ENCODE measurements at places on chromosomes 13 and 19.

DNA sequence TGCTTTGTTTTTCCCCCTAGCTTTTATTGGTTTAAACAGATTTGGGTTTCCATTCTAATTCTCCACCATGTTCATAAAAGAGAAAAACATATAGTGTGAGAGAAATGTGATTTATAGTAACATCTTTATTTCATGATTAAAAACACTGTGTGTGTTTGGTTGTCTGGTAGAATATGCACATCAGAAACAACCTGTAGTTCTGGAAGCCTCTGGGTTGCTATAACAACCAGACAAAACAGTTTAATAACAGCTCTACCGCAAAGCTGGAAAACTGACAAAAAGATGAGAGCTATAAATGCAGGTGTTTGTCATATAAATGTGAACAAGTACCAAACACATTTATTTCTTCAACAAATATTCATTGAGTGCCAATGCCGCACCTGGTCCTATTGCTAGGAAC is 9.8 kb downstream of the KBTBD6 start:
- no peak for DNase-seq

DNA sequence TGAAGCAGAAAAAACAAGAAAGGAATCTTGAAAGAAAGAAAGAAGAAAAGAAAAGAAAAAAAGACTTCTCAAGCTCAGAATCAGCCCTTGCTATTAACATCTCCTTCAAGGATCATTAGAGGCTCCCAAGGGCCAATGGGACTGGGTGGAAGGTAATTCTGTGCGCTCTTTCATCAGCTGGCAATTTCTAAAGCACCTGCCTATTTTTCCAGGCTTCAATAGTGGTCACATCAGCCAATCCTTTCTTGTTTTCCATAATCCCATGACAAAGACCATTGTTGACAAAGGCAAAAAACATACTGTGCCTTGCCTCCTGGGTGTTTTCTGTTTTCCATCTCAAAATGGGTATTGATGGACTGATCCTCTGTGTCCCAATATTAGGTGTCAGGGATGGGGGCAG is 88.2 kb upstream of the TSC22D1 start:
- no peak for DNase-seq

GRCh38 chr13:100827489-100828176 is 153.0 kb upstream of the TMTC4 start:
- no peak for DNase-seq

DNA sequence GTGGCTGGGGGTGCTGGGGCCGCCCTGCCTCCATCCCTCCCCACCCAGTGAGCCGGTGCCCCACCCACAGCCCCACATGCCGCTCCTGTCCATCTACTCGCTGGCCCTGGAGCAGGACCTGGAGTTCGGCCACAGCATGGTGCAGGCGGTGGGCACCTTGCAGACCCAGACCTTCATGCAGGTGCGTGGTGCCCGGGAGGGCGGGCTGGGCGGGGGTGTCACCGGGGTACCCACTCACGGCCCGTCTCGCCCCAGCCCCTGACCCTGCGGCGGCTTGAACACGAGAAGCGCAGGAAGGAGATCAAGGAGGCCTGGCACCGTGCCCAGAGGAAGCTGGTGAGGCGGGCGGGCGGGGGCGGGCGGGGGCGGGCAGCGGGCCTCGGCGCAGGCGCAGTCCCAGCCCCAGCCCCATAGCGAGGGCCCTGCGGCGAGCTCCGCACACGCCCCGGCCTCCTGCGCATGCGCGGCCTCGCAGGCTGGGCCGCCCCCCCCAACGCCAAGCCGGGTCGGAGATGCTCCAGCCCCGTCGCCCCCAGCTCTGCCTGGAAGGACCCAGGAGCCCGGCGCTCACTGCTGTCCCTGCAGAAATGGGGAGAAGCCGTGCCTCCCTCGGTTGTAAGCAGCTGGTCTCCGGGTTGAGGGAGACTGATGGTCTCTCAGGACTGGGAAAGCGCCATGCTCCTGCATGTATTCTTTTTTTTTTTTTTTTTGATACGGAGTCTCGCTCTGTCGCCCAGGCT is 7.7 kb downstream of the ARHGAP45 start:
- DNase-seq, result peak; percentile 67

GRCh38 chr19:32350471-32350865 is 5.1 kb downstream of the ZNF507 start:
- no peak for DNase-seq

GRCh38 chr13:36341718-36342117 is 4.5 kb downstream of the SPART start:
- no peak for DNase-seq

- DNase-seq, result no peak
Observed at GRCh38 chr13:49348751-49349150, 95.1 kb downstream of the CAB39L start.

- DNase-seq, result no peak
Observed at GRCh38 chr13:52428295-52428694, 22.1 kb downstream of the VPS36 start.

DNA sequence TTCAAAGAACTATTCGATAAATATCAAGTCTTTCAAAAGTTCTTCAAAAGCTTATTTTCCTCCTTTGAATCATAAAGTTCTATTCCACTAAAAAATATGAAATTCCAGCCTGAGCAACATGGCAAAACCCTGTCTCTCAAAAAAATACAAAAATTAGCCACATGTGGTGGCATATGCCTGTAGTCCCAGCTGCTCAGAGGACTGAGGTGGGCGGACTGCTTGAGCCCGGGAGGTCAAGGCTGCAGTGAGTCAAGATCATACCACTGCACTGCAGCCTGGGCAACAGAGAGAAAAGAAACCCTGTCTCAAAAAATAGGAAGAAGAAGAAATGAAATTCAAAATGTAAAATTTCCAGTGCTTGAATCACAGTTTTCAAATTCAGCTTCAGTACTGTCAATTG is 24.6 kb downstream of the CAB39L start:
- no peak for DNase-seq

DNA sequence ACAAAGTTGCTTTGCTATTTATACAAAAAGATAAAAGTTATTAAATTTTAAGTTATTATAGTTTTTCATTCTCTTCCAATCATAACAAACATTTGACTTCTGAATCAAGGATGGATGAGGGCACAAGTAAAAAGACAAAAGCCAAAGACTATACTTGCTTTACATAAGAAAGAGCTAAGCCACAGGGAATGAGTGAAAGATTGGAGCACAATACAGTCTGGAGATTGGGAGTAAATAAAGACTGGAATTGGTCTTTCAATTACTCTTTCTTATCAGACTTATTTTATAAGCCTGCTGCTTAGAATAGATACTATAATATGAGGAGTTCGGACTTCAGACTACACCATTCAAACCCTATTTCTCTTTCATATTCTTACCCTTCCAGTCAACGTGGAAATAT is 1874.1 kb upstream of the PRR20A start:
- DNase-seq, result no peak

DNA sequence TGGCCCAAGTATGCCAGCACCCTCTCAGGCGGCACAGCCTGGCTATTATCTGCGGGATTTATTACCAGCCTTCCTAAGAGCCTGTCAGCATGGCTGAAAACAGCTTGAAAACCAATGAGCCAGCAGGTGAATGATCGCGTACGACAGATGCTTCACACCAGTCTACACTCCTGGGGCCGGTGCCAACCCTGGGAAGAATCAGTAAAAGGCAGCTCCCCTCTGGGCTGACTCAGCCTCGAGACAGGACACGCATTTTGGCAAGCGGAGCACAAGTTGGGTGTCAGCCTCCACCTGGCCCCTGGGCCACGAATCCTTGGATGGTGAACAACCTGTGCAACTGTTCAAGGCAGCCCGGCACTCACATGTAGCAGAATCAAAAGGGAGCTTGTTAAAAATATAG is 15.6 kb downstream of the EMP3 start:
- DNase-seq, result no peak

DNA sequence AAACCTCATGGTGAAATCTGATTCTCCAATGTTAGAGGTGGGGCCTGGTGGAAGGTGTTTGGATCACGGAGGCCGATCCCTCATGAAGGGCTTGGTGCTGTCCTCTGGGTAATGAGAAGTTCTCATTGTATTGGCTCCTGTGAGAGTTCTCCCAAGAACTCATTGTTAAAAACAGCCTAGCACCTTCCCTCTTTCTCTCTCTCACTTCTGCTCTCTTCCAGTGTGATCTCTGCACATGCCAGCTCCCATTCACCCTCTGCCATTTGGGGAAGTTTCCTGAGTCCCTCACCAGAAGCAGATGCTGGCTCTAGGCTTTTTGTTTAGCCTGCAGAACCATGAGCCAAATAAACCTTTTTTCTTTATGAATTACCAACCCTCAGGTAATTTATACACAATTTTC is 3.1 kb upstream of the SUCLA2 start:
- no peak for DNase-seq
